ENCODE measurements at places on chromosomes 6 and 20.

- DNase-seq: no peak
These were observed 46.0 kb downstream of the RNF217 start for GRCh38 chr6:125008261-125008703.

- DNase-seq: no peak
These were observed 22.4 kb downstream of the DLL1 start for GRCh38 chr6:170268216-170269129.

- no peak for DNase-seq
These were observed 78.8 kb downstream of the VEGFA start for GRCh38 chr6:43848671-43849391.

DNA sequence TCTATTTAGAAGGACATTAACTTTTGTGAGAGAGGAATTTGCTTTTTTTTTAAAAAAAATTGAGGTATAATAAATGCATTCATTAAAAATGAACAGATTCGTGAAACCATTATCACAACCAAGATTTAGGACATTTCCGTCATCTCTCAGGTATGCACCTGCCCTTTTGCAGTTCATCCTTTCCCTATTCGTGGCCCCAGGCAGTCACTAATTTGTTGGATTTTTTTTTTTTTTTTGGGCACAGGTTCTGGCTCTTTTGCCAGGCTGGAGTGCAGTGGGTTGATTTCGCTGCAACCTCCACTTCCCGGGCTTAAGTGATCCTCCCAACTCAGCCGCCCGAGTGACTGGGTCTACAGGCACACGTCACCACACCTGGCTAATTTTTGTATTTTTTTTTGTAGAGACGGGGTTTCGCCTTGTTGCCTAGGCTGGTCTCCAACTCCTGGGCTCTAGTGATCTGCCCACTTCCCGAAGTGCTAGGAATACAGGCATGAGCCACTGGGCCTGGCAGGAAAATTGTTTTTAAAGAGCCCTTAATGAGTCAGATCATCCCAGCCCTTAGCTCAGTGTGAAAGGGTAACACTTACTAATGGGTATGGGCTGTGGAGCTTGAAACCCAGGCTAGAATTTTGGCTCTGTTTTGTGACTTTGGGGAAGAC lies 9.2 kb downstream of the PHF3 start:
- DNase-seq: no peak

DNA sequence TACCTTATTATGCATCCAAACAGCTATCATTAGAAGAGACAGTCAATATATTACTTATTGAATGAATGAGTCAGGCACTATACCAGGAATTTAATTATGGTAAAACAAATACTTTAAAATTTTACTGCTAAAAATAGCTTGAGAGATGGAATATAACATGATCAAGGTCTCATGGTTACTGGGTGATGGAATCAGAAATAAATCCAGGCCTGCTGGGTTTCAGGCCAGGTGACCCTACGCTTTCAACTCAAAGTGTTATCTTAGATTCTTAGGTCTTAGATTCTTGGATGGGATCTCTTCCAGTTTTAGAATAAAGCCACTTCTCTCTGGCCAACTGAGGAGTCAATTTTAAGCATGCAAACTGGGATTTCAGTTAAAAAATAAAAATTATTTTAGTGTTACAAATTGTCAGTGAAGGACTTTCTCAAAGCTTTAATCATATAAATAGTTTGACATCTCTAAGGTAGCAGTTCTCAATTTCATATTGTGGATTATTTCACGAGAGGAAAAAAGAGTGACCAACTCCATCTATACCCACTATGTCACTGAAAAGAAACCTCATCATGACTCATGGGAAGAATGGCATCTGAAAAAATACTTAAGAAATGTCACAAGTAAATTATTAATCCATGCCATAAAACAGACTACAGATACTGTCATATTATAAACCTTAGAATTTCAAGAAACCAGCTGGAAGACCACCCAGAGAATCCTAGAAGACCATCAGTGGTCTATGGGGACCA lies 283.4 kb upstream of the RUNX2 start:
- no peak for DNase-seq

GRCh38 chr6:64141680-64142079 lies 506.1 kb downstream of the PHF3 start:
- no peak for DNase-seq

DNA sequence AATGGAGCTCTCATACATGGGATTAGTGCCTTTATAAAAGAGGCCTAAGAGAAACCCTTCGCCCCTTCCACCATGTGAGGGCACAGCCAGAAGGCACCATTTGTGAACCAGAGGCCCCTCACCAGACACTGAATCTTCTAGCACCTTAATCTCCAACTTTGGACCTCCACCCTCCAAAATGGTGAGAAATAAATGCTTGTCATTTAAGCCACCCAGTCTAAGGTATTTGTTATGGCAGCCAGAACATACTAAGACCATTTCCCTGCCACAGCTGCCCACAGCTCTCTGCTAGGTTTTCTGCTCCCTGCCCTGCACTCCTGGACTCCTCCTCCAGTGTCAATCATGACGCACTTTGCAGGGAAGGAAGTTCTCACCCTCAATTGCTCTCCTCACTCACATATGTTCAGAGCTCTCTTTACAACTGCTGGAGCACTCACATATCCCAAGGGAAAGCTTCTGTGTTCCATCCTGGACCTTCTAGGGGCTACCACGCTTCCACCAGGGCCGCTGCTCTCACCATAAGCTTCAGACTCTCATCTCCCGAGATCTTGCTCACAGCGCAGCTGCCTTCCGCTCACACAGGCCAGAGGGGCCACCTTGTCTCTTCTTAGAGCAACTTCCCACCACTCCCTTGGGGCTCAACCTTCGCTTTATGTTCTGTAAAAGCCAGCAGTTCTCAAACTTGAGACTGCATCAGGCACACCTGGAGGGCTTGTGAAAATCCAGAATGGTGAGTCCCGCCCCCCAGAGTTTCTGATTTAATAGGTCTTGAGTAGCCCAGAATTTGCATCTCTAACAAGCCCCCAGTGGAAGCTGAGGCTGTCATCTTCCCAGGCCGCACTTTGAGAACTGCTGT lies 1.6 kb upstream of the LY86 start:
- DNase-seq: no peak

- DNase-seq: no peak
These were observed 4.8 kb upstream of the MTFR2 start for GRCh38 chr6:136254851-136255466.

- no peak for DNase-seq
These were observed 506.8 kb upstream of the CITED2 start for GRCh38 chr6:139881236-139881635.

- DNase-seq: no peak
These were observed 57.5 kb downstream of the HIVEP2 start for GRCh38 chr6:142887517-142887916.

DNA sequence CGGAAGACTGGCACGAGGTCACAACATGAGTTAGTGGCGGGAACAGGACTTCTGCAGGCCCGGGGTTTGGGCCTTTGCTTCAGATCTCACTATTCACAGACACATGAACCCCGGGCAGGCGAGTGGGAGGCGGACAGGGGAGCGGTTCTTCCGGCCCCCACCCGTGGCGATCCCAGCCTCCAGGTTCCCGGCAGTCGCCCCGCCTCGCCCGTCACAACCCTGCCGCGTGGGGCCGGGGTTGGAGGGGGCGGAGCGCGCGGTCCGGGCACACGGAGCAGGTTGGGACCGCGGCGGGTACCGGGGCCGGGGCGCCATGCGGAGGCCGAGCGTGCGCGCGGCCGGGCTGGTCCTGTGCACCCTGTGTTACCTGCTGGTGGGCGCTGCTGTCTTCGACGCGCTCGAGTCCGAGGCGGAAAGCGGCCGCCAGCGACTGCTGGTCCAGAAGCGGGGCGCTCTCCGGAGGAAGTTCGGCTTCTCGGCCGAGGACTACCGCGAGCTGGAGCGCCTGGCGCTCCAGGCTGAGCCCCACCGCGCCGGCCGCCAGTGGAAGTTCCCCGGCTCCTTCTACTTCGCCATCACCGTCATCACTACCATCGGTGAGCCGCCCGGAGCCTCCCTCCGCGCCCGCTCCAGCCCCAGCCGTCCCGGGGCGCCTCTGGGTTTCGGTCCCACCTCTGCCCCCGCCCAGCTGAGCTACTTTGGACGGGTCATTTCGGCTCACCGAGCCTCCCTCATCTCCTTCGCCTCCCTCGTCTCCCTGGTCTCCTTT lies at the start of gene KCNK15:
TSS of gene KCNK15 (plus strand) at position 268 of the 769 bp plus-strand sequence. CDS start at position 314, 46 bp downstream.
- no peak for DNase-seq

GRCh38 chr6:169806701-169807100 lies 55.3 kb downstream of the ERMARD start:
- no peak for DNase-seq

DNA sequence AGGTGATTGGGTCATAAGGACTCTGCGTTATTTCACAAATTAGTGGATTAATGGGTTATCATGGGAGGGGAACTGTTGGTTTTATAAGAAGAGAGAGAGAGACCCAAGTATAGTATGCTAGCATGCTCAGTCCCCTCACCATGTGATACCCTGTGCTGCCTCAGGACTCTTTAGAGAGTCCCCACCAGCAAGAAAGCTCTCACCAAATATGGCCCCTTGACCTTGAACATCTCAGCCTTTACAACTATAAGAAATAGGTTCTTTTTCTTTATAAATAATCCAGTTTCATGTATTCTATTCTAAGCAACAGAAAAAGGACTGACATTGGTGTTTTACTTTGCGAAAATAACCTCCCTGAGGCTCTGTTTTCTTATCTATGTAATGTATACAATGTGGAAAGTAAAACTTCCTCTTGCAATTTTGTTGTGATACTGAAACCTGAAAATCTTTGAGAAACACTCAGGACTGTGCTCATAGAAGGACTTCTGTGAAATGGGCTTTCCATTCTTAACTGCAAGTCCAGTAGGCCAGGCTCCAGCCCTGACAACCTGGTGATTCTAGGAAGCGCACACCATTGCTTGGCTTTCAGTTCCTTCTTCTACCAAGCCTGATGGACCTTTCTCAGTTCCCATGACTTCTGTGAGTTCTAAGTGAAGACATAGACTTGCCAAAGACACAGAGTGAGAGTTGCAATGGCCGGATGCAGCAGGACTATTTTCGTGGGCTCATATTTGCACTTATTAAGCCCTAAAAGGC lies 21.9 kb downstream of the SIRPD start:
- DNase-seq: no peak

GRCh38 chr20:35311409-35311808 lies 19.2 kb upstream of the FAM83C start:
- DNase-seq: no peak

GRCh38 chr20:34458631-34459030 lies 57.6 kb upstream of the DYNLRB1 start:
- DNase-seq: no peak

- no peak for DNase-seq
These were observed 66.6 kb downstream of the TNFAIP3 start for GRCh38 chr6:137933696-137934095.

DNA sequence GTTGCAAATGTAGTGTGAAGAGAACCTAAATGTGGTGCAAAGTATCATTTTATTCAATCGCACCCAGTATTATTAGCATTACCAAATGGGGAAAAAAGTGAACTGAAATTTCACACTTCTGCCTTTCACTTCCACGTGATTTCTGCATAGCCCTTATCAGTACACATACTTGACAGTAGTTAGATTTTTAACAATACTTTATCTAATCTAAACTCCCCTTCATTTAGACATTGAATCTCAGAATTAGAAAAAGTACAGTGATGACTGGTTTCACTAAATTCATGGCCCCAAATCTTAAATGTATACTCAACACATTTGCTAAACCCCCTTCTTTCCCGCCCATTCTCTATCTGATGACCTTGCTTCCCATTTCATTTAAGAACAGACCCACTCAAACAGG lies 14.3 kb downstream of the STX7 start:
- no peak for DNase-seq

DNA sequence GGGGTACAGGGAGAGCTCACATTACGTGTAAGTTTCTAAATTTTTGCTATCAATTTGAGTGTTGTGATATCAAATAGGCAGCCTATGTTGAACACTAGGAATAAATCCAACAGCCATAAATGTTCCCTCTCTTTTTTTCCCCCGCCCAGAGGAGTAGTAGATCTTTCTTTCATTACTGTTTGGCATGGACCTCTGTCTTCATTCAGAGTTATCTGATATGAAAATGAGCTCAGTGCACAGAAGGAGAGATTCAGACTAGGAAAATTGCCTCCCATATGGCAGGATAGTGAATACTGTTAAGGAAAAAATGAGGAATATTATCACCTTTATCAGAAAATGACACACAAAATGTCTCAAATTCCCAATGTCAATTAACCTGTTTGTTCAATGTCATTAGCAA lies 110.0 kb upstream of the EYS start:
- DNase-seq: no peak

GRCh38 chr6:168132531-168133167 lies 53.6 kb upstream of the FRMD1 start:
- no peak for DNase-seq

- no peak for DNase-seq
These were observed 3.0 kb upstream of the WFDC10A start for GRCh38 chr20:45626540-45626939.

Data from cortex of kidney (tissue), 1 donor.